ENCODE measurements at places on chromosomes 6 and 20.

DNA sequence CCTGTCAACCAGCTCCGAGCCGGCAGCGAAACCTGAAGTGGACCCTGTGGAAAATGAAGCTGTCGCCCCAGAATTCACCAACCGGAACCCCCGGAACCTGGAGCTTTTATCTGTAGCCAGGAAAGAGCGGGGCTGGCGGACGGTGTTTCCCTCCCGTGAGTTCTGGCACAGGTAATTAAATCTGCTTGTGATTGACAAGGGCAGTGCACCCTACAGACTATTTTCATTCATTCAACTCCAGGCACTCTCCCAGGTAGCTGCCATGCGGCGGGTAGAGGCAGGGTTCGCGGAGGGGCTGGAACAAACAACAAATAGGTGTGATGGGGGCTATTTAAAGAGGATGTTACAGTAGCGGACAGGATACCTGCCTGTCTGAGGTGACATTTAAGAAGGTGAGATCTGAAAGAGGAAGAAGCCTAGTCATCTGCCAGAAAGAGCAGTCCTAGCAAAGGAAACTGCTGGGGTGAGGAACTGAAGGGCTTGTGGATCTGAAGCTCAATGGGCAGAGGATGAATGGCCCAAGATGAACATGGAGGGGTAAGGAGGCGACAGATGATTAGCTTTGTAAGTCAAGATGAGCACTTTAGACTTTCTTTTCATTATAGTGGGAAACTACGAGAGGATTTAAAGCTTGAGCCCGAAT lies 810 bp downstream of the MRPL18 start:
- no peaks in the 10 kb centered on the region for H3K4me1 ChIP-seq
- peak overlapping the region; percentile 99 for H3K27ac ChIP-seq
- peak; percentile 3 for DNase-seq
- peak overlapping the region; percentile 98 for H3K4me3 ChIP-seq
- H3K36me3 ChIP-seq: peaks cover 4% of the 10 kb centered on the region

- no peak overlapping the region for H3K4me3 ChIP-seq
- peaks cover 49% of the 10 kb centered on the region for H3K36me3 ChIP-seq
- H3K27ac ChIP-seq: no peak overlapping the region
- H3K4me1 ChIP-seq: no peaks in the 10 kb centered on the region
- no peak for DNase-seq
Observed at GRCh38 chr20:32160341-32160740, 47.2 kb downstream of the PLAGL2 start.

DNA sequence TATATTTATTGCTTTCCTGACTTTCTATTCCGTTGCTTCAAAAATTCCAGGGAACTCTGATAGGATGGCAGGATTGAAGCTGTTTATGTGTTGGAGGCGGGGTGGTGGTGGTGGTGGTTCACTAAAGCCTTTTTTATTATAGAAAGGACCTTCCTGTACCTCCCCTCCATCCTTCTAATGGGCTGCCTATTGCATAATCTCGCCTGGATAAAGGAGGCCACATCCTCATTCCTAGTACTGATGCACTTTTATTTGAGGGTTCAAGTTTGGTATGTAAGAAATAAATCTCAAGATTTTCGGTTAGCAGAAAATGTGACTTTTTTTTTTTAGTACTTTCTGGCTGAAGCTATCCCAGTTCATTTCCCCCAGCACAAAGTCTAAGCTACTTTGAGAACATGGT lies 18.7 kb upstream of the CTAGE9 start:
- H3K4me3 ChIP-seq: no peak overlapping the region
- peaks cover 2% of the 10 kb centered on the region for H3K36me3 ChIP-seq
- H3K27ac ChIP-seq: no peak overlapping the region
- H3K4me1 ChIP-seq: no peaks in the 10 kb centered on the region
- H3K27me3 ChIP-seq: no peaks in the 10 kb centered on the region

GRCh38 chr6:140663772-140664171 lies 1289.3 kb upstream of the CITED2 start:
- H3K4me1 ChIP-seq: no peaks in the 10 kb centered on the region
- no peak for DNase-seq
- H3K27ac ChIP-seq: no peak overlapping the region
- H3K36me3 ChIP-seq: no peaks in the 10 kb centered on the region

- H3K4me1 ChIP-seq: peaks cover 43% of the 10 kb centered on the region
- peak overlapping the region; percentile 99 for H3K27ac ChIP-seq
- peak overlapping the region; percentile 75 for H3K4me3 ChIP-seq
- no peaks in the 10 kb centered on the region for H3K36me3 ChIP-seq
Observed at GRCh38 chr20:1324598-1325172, 4.3 kb downstream of the SDCBP2 start.

- H3K36me3 ChIP-seq: no peaks in the 10 kb centered on the region
- no peak for DNase-seq
- H3K27ac ChIP-seq: no peak overlapping the region
- H3K27me3 ChIP-seq: no peaks in the 10 kb centered on the region
Observed at GRCh38 chr20:57234556-57235251, 31.7 kb downstream of the BMP7 start.

All from kidney (tissue), 22 donors.